ENCODE measurements at places on chromosomes 6 and 20. TPM values are rescaled to one million over a fixed set of nuclear protein-coding genes. Genes with fewer than 3 reads are reported as not detected.

PGC gene
- total RNA-seq, result not detected

FRK gene
- 0.05 TPM for total RNA-seq

FAM83D gene
- 12.4 TPM for total RNA-seq

GRM4 gene
- total RNA-seq, result not detected

PTK7 gene
- total RNA-seq, result 4.1 TPM

EYA4 gene
- not detected for total RNA-seq

TAB2 gene
- total RNA-seq, result 94.1 TPM

MTFR2 gene
- total RNA-seq, result 26.9 TPM

CHRNA4 gene
- not detected for total RNA-seq

NRSN1 gene
- not detected for total RNA-seq

TPD52L1 gene
- 0.89 TPM for total RNA-seq

ZSCAN23 gene
- 2.9 TPM for total RNA-seq

PTK6 gene
- 0.48 TPM for total RNA-seq

PHACTR1 gene
- total RNA-seq, result 0.07 TPM

LPIN3 gene
- 4.0 TPM for total RNA-seq

HTR1B gene
- not detected for total RNA-seq

NCOA7 gene
- 67.4 TPM for total RNA-seq

WTAP gene
- 87.2 TPM for total RNA-seq

LAMA4 gene
- not detected for total RNA-seq

SH3BGRL2 gene
- total RNA-seq, result 0.40 TPM

AGER gene
- total RNA-seq, result 28.0 TPM

SMLR1 gene
- not detected for total RNA-seq

DLL1 gene
- 0.91 TPM for total RNA-seq

CDH26 gene
- total RNA-seq, result 0.88 TPM

BMP7 gene
- total RNA-seq, result not detected

NTSR1 gene
- 0.07 TPM for total RNA-seq

PBOV1 gene
- total RNA-seq, result not detected

MOG gene
- total RNA-seq, result not detected

SCGN gene
- total RNA-seq, result not detected

SIRPA gene
- not detected for total RNA-seq

FOXF2 gene
- total RNA-seq, result not detected

GMPR gene
- total RNA-seq, result 1.6 TPM

GPX5 gene
- not detected for total RNA-seq

CITED2 gene
- total RNA-seq, result 58.1 TPM
